ENCODE measurements at places on chromosomes 11 and 22. TPM values are rescaled to one million over a fixed set of nuclear protein-coding genes. Genes with fewer than 3 reads are reported as not detected.

DNA sequence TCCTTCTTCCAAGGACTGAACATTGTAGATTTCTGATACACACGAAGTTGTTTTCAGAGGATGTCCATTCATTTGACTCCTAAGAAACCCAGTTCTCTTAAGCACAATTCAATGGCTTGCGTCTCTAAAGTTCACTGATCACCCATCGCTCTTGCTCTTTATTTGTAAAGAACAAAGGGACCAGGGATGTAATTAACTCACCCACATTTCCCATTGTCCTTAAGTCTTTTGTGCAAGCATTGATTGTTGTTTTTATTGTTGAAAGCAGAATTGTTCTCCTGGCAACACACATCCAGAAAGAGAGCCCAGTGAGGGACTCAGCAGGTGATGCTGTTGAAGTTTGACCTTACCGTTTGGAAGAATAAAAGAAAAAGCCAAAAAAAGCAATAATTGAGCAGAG lies 59.2 kb downstream of the SPON1 start:
- no peak overlapping the region for H3K27ac ChIP-seq
- no peaks in the 10 kb centered on the region for H3K36me3 ChIP-seq
- H3K4me3 ChIP-seq = no peak overlapping the region
- H3K27me3 ChIP-seq = peaks cover 10% of the 10 kb centered on the region
- DNase-seq = no peak

GAS2 gene
- total RNA-seq = 0.51 TPM

DNA sequence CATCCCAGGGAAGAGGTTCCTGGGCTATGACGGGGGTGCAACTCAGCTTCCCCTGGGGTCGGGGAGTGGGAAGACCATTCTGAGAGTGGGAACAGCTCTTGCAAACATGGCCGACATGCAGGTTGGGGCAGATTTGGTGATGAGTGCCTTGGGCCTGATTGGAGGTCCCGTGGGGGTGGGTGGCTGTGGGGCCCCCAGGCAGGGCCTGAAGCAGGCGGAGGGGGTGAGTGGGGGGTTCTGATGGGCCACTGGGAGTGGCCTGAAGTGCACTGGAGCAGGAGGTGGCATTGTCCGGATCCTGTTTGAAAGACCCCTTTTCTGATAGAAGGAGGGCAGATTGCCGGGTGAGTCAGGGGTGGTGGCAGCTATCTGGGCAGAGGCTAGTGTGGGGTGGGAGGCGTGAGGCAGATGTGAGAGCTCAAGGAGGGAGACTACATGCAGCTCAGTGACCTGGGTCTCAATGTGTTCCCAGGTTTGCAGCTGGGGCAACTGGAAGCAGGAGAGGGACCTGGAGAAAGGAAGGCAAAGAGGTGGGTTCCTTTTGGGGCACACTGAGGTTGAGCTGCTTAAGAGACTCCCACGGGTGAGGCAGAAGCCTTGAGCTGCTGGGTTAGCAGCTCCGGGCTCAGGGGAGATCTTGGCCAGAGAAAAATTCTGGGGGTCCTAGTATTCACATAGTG lies 15.1 kb downstream of the MYEOV start:
- peaks cover 6% of the 10 kb centered on the region for H3K4me1 ChIP-seq
- DNase-seq = no peak
- no peaks in the 10 kb centered on the region for H3K36me3 ChIP-seq
- H3K27ac ChIP-seq = no peak overlapping the region
- no peaks in the 10 kb centered on the region for H3K27me3 ChIP-seq

GRCh38 chr22:28231441-28231840 lies 312.4 kb upstream of the PITPNB start:
- no peak overlapping the region for H3K4me3 ChIP-seq
- DNase-seq = peak; percentile 52
- H3K27ac ChIP-seq = peak overlapping the region; percentile 87
- H3K27me3 ChIP-seq = no peaks in the 10 kb centered on the region
- peaks cover 37% of the 10 kb centered on the region for H3K4me1 ChIP-seq
- H3K36me3 ChIP-seq = no peaks in the 10 kb centered on the region

- no peak for DNase-seq
- H3K27me3 ChIP-seq = no peaks in the 10 kb centered on the region
- H3K4me1 ChIP-seq = no peaks in the 10 kb centered on the region
- no peak overlapping the region for H3K27ac ChIP-seq
- no peaks in the 10 kb centered on the region for H3K36me3 ChIP-seq
Observed at GRCh38 chr11:70500076-70500847, 101.9 kb downstream of the CTTN start.

ALG9 gene
- total RNA-seq = 42.4 TPM

- DNase-seq = peak; percentile 32
- no peak overlapping the region for H3K4me3 ChIP-seq
- no peaks in the 10 kb centered on the region for H3K36me3 ChIP-seq
- H3K27ac ChIP-seq = no peak overlapping the region
- H3K4me1 ChIP-seq = no peaks in the 10 kb centered on the region
Observed at GRCh38 chr11:73995247-73995646, 12.6 kb upstream of the UCP2 start.

GRCh38 chr22:27835446-27835845 lies 33.9 kb upstream of the MN1 start:
- peak; percentile 25 for DNase-seq
- H3K27me3 ChIP-seq = no peaks in the 10 kb centered on the region
- no peak overlapping the region for H3K4me3 ChIP-seq
- H3K36me3 ChIP-seq = no peaks in the 10 kb centered on the region
- peaks cover 10% of the 10 kb centered on the region for H3K4me1 ChIP-seq
- no peak overlapping the region for H3K27ac ChIP-seq

DNA sequence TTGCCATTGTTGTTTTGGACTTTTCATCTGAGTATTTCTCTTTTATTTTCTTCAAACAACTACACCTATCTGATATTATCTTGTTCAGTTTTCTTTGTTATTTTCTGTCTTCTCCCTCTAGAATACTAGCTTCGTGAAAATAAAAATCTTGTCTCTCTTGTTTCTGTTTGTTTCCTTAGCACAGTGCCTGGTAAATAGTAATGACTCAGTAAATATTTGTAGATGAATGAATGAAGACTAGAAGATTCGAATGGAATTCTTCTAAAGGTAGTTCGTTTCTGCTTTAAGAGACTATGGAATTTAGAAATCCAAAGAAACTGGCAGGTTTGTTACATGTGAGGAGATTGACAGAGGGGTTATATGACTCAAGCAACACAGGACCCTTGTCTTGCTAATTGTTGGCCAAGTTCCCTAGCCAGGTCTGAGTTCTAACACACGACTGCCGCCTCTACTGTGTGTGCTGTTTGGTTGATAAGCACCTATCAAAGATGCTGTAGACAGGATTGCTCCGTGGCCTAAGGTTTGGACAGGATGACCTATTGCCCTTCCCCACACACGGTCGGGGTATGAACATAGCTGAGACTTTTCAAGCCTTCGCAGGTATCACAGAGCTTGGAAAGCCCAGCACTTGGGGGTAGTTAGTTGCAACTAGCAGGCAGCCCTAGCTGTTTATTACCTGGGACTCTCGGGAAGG lies 831 bp upstream of the TMEM135 start:
- DNase-seq = no peak
- peak overlapping the region; percentile 99 for H3K4me3 ChIP-seq
- H3K27me3 ChIP-seq = no peaks in the 10 kb centered on the region
- H3K27ac ChIP-seq = no peak overlapping the region
- no peaks in the 10 kb centered on the region for H3K36me3 ChIP-seq
- H3K4me1 ChIP-seq = peaks cover 19% of the 10 kb centered on the region

OR52M1 gene
- not detected for total RNA-seq

DNA sequence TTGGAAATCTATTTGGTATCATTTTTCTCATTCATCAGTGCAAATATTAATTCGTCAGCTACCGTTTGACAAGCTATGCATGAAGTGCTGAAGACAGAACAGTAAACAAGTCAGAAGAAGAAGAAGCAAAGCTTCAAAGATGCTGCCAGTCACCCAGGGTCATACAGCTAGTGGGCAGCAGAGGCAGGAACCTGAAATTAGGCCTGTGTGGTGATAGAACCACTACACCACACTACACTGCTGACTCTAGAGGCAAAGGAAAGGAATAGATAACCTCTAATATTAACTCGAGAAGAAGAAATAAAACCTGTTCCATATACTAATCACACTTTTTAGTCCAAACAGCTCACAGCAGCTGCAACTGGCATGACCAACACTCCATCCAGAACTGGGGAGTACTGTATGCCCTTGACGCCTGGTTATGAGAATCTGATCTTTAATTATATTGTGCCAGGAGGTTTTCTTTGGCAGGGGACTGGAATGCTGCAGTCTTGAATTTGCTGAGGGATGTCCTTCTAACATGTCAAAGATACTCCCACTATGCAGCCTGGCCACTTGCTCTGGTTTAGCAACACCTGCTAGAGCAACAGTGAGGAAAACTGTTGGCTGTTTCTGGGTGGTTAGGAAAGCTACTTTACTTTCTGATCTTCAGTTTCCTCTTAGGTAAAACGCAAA lies 73.0 kb downstream of the PAK1 start:
- no peak for DNase-seq
- no peaks in the 10 kb centered on the region for H3K36me3 ChIP-seq
- H3K27me3 ChIP-seq = no peaks in the 10 kb centered on the region
- H3K4me1 ChIP-seq = no peaks in the 10 kb centered on the region

TMEM223 gene
- 32.0 TPM for total RNA-seq

DNA sequence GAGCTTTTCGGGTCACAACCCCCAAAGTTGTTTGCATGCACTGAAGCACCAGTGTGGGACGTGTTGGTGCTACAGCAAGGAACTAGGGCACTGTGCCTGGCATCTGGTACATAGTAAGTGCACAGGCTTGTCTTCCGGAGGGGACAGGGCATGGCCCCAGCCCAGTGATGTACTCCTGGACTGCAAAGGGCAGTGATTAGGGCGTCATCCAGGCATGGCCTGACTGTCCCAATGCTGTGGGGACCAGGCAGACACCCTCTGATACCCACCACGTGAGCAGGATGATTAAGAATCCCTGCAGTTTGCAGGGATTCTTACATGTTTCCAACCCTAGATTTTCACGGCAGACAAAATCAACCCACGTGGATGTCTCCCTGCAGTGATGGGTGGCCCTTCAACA lies 50.0 kb upstream of the RFPL3 start:
- H3K36me3 ChIP-seq = no peaks in the 10 kb centered on the region
- no peak for DNase-seq
- no peak overlapping the region for H3K4me3 ChIP-seq
- H3K27me3 ChIP-seq = no peaks in the 10 kb centered on the region
- no peak overlapping the region for H3K27ac ChIP-seq
